BJ (cell line): ENCODE measurements at places on chromosomes 13 and 19.

DNA sequence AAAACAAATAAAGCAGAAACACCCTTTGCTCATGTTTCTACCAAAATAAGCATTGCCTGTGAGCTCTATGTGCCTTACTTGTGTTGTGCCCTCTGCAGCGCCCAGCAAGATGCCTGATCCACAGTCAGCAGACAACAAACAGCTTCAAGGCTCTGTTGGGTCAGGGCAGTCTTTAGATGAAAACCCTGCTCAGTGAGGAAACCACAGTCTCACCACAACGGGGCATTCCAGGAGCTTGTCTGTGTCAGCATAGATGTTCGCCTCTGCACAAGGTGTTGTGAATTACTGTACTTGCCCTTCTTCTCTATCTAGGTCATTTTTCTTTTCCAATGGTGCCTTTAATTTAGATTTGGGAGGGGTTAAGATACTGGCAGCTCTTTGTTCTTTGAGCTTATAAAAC is 251.9 kb downstream of the COL4A1 start:
- no peak for DNase-seq

- DNase-seq: no peak
These were observed 181.6 kb upstream of the GPR12 start for GRCh38 chr13:26942184-26942583.

GRCh38 chr19:57665261-57665806 is 3.4 kb upstream of the ZSCAN4 start:
- DNase-seq: no peak

DNA sequence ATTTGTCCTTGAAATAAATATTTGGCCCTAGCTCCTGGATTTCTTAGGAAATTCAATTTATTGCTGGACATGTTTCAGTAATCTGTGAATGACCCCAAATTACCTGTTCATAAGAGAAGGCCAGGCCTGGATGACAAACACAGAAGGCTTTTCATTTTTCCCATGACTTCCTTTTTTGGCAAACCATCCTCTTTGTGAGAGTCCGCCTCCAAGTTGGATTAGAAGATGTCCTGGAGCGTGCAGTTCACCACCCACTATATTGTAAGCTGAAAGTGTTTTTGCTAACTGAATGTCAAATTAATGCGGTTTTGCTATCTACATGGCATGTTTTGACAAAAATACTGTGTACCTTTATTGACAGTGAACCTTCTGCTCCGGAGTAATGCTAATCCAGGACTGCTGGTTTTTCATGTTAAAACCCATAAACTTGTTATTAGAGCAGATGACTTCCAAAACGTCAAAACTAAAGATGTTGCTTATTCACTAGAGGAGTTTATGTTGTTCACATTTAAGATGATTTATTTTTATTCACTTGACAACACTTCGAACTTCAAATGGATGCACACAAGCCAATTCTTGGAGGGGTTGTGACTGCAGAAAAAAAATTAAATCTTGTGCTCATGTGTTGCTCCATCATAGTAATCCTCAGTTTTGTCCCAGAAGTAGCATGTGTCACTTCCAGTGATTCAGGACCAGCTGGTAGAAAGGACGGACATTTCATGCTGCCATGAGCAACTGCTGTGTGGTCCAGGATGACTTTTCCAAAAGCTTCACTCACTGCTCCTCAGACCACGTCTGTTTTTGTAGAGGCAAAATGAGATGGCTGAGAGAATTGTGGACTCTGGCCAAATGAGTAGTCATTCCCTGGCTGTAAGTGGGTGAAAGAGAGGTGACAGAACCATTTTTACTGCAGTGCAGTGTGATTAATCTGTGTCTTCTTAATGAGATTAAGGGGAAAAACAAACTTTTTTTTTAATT is 71.0 kb downstream of the ITGBL1 start:
- peak; percentile 26 for DNase-seq

DNA sequence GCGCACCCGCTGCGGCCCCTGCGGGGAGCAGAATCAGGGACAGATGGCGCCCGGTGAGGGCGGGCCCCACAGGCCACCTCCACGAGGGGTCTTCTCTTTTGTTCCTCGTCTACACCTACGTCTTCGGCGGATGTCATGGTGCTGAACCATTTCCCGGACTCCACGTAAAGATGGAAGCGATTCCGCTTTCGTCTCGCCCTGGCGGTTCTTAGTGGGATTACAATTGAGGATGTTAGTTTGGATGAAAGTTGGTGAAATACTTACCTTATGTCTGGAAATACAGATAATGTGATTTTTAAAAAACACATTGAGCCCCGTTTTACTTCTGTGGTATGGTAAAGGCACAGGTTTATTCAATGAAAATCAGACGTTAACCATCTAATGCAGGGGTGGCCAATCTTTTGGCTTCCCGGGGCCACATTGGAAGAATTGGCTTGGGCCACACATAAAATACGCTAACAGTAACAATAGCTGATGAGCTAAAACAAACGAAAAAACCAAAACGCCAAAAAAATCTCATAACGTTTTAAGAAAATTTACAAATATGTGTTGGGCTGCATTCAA is 1.4 kb upstream of the ZMYM5 start:
- DNase-seq: no peak

- no peak for DNase-seq
These were observed 467 bp downstream of the LAMP1 start for GRCh38 chr13:113297370-113298042.

- DNase-seq: peak; percentile 32
These were observed 82.4 kb downstream of the PIBF1 start for GRCh38 chr13:72864142-72865011.

DNA sequence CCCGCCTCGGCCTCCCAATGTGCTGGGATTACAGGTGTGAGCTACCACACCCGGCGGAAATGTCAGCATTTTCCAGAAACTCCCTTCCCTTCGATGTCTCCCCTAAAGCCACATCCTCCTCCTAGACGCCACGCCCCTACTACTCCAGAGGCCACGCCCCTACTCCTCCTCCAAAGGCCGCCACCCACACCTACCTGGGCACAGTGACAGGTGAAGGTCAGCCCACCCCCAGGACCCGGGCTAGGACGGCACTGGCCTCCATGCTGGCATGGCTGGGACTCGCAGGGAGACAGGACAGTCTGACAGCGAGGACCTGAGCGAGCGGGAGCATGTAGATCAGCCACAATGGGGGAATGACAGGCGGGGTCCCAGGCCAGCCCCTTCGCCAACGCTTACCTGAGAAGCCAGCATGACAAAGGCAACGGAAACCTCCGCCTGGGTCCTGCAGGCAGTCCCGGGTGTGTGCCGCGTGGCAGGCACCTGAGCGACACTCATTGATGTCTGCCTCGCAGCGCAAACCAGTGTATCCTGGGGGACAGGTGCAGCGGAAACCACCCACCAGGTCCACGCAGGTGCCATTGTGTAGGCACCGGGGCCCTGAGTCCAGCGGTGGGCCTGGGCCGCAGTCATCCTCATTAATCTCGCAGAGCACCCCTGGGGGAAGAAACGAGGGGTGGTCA is 22.0 kb downstream of the NOTCH3 start:
- DNase-seq: no peak

- DNase-seq: no peak
These were observed 267.1 kb upstream of the EDNRB start for GRCh38 chr13:78185700-78186099.

- no peak for DNase-seq
These were observed 107.6 kb downstream of the PIBF1 start for GRCh38 chr13:72889495-72889894.

DNA sequence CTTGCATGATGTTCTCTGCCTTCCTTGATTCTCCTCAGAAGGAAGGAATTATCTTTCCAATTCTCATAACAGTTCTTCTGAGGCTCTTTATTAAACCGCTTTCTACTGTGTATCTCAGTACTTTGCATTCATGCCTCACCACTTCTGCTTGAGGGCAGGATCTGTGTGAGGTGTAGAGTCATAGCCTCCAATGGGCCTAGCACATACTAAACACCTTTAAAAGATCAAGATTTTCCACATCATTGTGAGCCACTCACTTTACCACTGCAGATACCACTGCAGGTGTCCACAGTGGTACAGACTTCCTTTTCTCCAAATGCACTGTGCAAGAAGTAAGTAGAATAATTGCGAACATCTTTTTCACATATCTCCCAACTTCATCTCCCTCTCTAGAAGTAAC is 76.7 kb downstream of the NDFIP2 start:
- DNase-seq: no peak

GRCh38 chr19:51461723-51462161 is 3.5 kb upstream of the SIGLEC8 start:
- no peak for DNase-seq

- no peak for DNase-seq
These were observed 215.4 kb upstream of the IRS2 start for GRCh38 chr13:110001670-110002275.

DNA sequence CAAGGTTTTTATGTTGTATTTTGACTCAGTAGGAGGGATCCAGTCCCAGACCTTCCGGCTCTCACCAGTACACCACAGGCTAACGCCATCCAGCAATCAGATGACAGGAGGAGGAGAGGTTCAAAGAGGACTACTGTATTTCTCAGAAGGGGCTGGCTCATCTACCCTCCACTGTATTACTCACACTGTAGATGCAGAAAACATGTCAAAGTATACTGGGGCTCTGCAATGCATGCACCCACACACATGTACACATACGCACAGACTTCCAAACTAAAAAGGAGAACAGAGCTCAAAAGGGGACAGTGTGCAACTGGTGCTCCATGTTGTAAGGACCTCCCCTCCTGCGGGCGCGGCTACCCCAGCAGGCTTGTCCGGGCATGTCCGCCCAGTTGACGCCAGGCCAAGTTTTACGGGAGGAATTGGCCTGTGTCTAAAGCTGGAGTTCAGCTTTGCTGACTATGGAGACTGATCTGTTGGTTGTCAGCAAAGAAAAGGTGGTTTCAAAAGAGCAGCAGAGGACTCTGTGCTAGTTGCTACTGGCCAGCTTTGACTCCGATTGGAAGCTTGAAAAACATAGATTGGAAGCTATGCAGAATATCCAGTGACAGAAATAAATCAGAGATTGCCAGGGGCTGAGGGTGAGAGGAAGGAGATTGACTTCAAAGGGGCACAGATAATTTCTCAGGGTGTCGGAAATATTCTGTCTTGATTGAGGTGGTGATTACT is 314.2 kb downstream of the DLEU7 start:
- no peak for DNase-seq

- no peak for DNase-seq
These were observed 9.7 kb upstream of the LENG8 start for GRCh38 chr19:54439174-54439851.

- no peak for DNase-seq
These were observed 3.7 kb upstream of the DOCK9 start for GRCh38 chr13:98981369-98982080.

- no peak for DNase-seq
These were observed 5.1 kb downstream of the FSTL3 start for GRCh38 chr19:681029-682019.

DNA sequence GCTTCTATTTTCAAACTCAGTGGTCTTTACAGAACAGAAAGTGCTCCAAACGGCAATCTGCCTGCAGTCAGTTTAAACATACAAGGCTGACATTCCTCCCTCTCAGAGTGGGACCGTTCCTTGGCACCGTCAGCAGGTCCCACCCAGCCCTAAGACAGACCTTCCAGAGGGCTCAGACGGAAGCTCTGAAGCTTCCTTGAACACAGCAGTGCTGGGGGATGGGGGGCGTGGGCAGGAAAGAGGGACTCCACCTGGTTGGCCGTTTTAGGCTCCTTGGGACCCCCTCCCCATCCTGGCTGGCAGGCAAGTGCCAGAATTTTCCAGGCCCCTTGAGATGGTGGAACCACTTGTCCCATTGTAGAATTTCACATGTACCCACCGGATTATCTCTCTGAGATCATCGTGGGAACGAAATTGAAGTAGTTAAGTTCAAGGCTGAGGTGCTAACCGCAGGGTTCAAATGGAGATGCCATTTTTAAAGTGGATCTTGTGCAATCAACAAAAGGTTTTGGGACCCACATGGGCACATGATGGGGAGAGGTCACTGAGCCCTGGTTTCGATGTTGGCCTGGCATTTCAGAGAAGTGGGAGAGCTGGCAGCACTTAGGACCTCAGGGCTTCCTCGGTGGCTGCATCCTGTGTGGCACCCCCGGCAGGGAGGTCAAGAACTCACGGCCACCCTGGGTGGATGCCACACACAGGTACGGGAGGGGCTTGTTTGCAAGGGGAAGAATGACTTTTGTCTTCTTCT is 46.2 kb downstream of the KLF2 start:
- DNase-seq: no peak

- DNase-seq: no peak
These were observed 30.5 kb upstream of the ATP12A start for GRCh38 chr13:24649688-24650043.

DNA sequence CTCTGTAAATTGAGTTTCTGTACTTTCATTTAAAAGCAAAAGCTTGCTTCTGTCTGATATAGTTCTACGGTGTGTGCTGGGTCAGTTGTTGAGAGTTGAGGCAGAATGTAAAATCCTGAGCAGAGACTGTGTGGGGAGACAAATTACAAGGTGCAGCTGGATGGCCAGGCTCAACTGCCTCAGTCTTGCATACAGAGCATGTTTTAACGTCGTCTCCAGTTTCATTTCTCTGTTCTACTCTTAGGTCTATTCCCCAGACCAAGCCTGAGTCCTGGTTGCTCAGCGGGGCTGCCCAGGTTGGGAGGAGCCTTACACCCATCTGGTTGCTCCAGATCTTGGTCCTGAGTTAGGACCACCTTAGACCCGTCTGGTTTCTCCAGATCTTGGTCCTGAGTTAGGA is 54.4 kb upstream of the MEDAG start:
- no peak for DNase-seq

DNA sequence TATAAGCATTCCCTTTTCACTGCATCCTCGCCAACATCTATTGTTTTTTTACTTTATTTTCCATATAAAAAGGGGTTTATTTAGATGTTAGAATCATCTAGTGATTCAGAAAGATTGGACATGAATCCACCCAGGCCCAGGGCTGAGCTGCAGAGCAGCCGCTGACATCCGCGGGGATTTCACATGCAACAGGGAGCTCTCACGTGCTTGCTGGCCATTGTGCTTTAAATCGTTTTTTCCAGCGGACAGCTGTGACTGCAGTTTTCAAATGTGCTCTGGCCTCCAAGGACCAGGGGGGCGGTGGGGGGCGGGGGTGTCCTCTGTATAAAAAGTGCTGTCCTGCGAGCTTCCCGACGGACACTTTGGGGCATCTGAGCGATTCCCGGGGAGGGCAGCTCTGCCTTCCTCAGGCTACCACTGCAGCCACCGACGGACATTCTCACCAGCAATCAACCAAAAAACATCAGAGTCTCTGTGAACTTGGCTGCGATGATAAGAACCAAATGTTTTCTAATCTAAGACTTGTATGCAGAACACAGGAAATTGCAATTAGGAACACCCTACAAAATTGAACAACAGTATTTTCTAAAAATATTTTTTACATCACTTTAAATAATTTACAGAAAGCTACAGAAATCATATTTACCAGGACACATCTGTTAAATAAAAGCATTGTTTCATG is 12.6 kb downstream of the RB1 start:
- no peak for DNase-seq

DNA sequence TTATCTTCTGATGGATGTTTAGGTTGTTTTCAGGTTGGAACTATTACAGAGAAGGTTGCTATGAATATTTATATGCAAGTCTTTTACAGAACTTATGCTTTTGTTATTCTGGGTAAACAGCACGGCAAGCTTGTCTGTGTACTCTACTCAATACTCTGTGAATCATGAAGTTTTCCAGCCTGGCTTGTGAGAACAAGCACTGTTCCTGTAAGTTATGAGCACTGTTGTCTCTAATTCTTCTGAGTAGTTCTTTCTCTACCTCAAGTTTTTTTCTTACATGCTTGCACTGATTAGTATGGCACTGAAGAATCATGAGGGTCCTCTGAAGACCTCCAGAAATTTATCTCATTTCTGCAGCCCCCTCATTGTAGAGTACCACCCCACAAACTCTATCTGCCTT is 496.9 kb downstream of the KCTD12 start:
- DNase-seq: no peak

GRCh38 chr13:28575200-28575599 is 80.3 kb upstream of the FLT1 start:
- DNase-seq: no peak
